ENCODE measurements at places on chromosomes 3 and 15.

DNA sequence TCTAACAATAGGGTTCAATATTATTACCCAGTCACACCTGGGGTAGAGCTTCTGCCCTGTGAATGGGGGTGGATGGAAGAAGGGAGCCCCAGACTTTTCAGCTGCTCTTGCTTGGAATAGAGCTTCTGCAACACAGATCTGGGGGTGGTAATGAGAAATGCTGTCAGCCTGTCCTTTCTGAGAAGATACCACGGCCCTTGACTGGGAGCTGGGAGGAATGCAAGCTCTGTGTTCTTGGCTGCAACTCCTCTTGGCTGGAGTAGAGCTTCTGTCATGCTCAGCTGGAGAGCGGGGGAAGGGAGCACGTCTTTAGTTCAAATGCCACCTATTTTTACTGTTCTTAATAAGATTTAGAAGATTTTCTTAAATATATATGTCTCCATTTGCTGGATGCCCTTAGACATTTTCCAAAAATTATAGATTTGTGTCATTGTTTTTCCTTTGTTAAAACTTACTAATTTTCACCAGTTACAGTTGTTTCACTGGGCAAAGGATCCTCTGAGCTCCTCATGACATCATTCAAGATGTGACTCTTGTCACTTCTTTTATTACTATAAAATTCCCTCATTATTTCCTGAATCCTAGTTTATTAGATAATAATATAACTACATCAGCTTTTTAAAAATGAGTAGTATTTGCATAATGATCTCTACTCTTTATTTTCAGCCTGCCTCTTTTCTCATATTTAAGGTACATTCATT, 180.0 kb upstream of the TGFBR2 start:
- DNase-seq = no peak

DNA sequence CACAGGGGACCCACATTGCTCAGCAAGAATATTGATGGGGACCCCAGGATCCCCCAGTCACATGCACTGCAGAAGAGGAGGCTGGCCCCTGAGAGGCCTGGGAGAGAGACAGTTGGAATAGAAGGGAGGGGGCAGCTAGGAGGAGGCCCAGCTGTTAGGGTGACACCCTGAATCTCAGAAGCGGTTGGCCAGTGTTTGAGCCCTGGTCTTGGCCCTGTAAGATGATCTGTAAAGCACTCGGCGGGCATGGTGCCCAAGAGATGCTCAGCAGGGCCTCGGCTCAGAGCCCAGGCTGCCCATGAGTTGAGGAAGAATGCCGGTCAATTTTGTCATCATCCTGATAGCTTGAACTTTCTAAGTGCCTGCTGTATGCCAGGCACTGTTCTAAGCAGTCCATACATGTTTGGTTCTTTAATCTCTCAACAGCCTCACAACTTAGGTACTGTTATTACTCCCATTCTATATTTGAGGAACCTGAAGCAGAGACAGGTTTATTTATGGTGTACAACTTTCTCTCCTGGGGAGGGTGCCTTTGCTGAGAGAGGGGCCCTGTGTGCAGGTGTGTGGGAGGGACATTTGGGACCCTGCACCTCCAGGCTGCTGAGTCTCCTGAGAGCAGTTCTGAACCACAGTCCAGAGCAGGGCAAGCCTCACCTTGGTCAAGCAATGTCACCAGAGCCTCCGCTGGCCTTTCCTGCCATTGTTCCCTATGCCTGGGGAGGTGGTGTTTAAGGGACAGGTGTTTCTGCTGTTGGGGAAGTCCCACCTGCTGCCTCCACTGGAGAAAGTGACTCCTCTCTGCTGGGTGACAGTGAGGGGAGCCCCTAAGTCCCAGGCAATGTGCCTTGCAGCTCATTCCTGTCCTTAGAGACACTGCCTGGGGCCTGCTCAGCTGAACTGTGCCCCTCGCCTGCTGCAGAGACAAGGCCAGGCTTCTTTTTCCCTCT, 26.0 kb downstream of the SLC6A6 start:
- no peak for DNase-seq

GRCh38 chr3:181173227-181173626, 183.7 kb upstream of the DNAJC19 start:
- DNase-seq = no peak

DNA sequence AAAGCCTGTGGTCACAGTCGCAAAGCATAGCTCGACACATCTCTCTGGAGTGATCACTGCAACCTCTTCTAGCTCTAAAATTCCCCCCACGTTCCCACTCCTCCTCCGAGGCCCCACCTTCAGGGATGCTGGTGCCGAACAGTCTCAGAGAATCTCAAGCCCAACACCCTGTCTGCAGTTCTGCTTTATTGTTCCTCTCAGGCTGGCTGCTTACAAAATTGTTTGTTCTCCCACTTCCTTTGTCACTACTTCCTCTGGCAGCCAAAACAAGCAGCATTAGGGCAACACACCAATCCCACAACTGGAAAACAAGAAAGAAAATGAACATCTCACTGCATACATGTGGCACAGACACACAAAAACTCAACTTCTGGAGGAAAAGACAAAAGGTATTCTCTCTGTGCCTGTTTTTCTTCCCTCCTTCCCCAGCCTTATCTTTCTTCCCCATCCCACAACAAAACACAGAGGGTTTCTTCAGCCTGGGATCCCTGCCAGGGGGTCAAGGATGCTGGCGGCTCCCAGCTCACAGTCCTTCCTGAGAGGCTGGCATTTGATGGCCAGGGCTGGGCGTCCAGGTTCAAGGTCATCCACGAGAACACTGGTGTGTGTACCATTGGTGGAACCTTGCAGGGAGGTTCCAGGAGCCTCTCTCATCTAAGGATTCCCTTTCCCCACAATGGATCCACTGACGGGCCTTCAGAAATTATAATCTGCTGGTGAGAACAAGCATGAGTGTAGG, 108.4 kb downstream of the TMCO5A start:
- no peak for DNase-seq

GRCh38 chr3:177465257-177465642, 268.0 kb upstream of the TBL1XR1 start:
- DNase-seq = no peak

- no peak for DNase-seq
Measured at GRCh38 chr15:67170143-67170925, 84.1 kb downstream of the AAGAB start.

DNA sequence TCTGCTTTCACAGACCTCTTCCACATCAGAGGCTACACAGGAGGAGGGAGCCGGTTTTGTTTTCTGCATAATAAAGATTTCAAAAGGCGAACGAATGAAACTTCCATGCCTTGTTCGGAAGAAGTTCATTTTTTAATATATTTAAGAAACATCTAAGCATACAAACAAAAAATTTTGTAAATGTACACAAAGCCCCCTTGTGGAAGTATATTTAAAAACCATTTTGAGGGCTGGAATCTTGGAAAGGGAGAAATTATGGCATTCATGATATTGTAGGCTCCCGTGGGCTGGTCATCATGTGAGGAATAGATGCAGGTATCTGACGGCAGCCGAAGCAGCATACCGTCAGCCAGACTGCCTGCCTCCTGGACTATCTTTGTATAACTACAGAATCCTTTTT, 90.4 kb downstream of the MECOM start:
- no peak for DNase-seq

DNA sequence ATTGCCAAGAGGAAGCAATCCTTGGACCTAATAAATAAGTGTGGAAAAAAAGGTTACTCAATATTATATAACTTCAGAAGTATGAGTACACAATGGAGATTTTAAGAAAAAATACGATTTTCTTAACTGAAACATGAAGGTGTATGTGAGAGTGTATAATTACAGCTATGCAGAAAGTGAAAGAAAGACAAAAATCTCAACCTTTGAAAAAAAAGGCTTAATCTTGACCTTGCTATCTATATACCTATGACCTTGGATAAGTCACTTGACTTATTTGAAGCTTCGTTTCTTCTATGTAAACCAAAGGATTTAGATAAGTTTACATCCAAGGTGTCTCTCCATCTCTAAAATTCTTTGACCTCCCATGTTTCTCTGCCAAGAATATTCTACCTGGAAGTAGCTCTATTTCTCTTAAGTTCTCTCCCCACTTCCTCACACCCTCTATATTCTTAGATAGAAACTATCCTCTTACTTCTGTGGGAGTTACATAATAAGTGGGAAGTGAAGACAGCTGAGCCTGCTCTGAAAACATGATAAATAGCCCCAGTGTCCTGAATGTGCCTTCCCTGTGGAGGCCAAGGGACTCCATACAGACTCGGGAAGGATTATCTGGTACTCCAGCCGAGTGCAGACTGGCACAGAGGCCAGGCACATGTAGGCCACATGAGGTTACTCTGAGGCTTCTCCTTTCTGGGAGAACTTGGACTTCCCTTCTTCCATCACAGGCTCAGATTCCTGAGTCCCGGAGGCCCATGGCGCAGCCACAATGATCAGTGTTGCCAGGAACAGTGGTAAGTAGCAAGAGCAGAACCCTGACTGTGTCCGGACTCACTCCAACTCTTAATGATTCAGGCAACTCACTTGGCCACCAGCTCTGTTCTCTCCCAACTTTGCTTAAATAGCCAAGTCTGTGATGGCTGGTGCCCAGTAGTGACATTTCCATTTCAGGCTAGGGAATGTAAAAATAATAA, 166.8 kb upstream of the COL8A1 start:
- DNase-seq = no peak

DNA sequence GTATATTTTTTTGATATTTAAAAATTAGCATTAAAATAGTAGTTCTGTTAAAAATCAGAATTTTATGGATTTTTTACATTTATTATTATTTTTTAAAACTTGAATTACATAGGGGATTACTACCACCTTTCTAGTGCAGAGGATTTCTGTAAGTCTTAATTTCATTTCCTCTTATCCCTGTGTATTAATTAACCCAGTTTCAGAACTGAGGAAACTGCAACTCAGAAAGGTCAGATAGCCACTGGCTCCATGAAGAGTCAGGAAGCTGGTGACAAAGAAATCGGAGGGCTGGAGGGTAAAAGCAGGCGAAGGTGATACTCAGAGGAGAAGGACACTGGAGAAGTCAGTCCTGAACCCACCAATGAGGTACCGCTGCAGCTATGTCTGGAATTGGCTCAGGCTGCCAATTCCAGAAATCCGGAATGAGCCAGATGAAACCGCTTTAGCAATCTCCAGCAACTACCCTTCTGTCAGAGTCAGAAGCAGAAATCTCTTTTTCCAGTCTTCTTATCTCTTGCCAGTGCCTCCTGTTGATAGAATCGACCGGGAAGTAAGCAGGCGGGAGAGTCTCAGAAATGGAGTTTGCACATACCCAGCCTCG, 308.5 kb downstream of the SV2B start:
- DNase-seq = no peak

DNA sequence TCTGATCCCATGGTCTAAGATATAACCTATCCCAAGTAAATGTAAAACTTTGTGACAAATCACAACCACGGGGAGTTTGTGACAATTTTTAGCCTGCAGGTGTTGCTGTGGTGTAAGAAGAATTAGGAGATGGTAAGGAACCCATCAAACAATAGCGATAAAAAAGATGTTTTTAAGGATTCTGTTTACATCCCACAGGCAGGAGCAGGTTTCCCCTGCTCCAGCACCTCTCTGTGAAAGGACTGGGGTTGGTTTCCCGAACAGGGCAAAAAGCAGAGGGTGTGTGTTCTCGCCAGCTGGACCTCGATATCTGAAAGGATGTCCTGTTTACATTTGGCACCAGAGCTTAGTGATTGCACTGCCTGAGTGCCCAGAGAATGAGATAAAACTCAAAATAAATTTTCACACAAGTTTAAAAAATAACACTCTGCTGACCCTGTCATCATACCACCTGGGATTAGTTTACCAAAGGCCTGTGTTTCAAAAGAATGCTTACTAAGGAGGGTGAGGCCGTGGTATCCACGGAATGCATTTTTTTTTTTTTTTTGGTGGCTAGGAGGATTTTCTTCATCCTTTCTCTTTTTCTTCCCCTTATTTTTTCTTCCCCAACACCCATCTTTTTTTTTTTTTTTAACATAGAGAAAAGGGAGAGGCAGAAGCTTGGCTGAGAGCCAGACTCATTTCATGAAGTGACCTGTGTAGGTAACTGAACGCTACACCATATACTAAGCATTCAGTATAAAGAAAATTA, 151.8 kb upstream of the DPH6 start:
- no peak for DNase-seq

GRCh38 chr15:38128341-38128781, 124.3 kb upstream of the SPRED1 start:
- DNase-seq = no peak

- peak; percentile 78 for DNase-seq
Measured at GRCh38 chr3:184133840-184134745, 1.1 kb upstream of the EIF2B5 start.

DNA sequence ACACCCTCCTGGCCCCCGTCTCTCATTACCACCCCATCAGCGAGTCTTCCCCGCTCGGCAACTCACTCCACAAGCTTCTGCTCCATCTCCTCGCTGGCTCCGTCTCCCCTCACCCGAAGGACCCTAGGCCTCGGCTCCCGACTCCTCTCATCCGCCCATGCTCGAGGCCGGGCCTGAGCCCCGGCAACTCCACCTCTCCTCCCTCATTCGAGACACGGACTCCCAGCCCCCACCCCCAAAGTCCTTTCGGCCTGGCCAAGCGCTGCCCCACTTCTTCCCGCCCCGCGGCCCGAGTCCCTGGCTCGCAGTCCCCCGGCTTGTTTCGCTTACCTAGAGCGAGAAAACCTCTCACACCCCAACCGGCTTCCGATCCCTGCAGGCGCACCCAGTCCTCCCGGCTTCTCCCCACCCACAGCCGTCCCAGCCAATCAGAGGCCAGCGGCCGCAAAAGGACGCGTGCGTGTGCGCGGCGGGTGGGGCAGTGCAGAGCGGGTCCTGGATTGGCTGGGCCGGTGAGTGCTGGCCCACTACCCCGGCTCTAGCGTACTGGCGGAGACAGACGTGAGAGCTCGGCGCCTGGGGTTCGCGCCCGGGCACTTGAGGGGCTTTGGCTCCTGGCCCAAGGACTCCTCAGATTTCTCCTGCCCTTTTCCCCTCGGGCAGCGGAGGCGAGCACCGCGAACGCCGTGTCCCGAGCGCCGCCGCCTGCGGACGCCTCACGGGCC, at the start of gene HIGD1A:
Gene HIGD1A (minus strand): TSS at position 385 of the 725 bp plus-strand sequence. CDS start 10,237 bp downstream, outside the sequence.
- DNase-seq = peak; percentile 90

- no peak for DNase-seq
Measured at GRCh38 chr3:62954580-62954979, 79.4 kb upstream of the CADPS start.

DNA sequence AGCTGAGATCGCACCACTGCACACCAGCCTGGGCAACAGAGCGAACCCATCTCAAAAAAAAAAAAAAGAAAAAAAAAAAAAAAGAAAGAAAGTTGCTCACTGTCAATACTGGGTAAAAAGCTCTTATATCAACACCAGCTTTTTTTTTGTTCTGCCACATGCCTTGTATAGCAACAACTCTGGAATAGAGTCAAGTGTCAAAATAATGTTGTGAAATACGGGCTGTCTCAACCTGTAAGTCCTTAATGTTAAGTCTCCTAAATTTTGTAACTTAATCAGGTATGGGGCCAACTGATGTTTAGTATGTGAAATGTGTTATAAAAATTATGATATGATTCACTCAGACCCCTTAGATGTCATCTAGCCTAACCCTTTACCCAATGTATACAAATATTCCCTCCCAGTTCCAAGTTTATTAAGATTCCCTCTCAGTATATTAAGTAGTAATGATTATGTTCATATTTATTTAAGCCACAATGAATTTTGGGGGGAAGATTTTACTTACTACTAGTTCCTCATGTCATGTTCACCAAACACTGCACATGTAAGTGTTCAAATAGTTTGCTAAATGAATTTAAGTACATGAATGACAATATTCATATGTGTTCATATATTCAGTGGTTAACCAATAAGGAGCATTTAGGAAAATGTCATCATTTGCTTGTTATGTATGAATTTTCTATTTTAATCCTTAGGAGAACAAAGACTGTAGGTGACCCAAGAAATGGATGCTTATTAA, 52.2 kb downstream of the GPR160 start:
- no peak for DNase-seq

GRCh38 chr15:34588046-34588674, 4.7 kb upstream of the GOLGA8B start:
- DNase-seq = peak; percentile 83

- DNase-seq = no peak
Measured at GRCh38 chr15:68175526-68175925, 29.6 kb downstream of the CALML4 start.
